ENCODE measurements at places on chromosomes 13 and 19.

- no peak overlapping the region for H3K4me3 ChIP-seq
- no peaks in the 10 kb centered on the region for H3K36me3 ChIP-seq
- H3K27me3 ChIP-seq: no peaks in the 10 kb centered on the region
- no peak for DNase-seq
Measured at GRCh38 chr13:46655377-46656180, 102.6 kb downstream of the LRCH1 start.

- H3K27ac ChIP-seq: no peak overlapping the region
- no peak overlapping the region for H3K4me3 ChIP-seq
- DNase-seq: peak; percentile 29
- no peaks in the 10 kb centered on the region for H3K4me1 ChIP-seq
Measured at GRCh38 chr13:48731957-48732569, 78.3 kb downstream of the CYSLTR2 start.

DNA sequence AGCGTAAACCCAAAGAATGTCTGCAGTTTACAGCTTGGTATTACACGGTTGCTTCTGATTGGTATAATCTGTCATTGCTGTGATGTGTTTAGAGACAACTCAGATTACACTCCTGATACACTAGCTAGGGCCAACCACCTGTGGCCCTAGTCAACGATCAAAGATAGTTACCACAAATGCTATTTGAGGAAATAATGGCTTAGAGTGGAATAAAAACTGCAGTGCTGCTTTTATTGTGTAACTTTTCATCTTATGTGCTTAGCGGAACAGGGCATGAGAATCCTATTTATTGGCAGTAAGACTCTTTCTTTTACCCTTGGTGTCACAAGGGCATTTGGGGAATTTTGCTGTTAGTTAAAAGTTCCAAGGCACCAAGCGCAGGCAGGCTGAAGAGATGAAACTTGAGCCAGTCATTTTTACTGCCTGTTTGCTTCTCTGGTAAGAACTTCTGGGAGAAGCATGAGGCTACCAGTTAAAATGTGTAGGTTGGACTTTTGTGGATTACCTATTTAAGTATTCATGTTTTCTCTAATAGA, 363.3 kb downstream of the KCNRG start:
- no peaks in the 10 kb centered on the region for H3K36me3 ChIP-seq
- DNase-seq: no peak
- H3K4me3 ChIP-seq: no peak overlapping the region
- no peaks in the 10 kb centered on the region for H3K4me1 ChIP-seq

DNA sequence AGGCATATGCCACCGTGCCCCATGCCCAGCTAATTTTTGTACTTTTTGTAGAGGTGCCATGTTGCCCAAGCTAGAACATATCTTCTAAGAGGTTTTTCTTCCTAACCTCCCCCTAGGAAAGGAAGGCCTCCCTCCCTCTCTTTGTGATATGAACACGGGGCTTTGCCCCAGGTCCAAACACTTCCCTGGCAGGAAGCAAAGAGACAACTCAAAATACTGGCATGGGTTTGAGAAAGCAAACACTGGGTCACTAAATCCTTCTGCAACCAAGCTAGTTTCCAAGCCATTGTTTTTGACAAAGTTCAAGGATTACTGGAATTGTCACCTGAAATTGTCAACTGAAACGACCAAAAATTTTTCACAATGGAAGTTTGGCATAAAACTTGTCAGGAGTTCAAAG, 8.8 kb downstream of the CC2D1A start:
- DNase-seq: no peak
- no peak overlapping the region for H3K27ac ChIP-seq
- peaks cover 98% of the 10 kb centered on the region for H3K36me3 ChIP-seq
- no peaks in the 10 kb centered on the region for H3K4me1 ChIP-seq
- no peak overlapping the region for H3K4me3 ChIP-seq
- no peaks in the 10 kb centered on the region for H3K27me3 ChIP-seq

- H3K27me3 ChIP-seq: no peaks in the 10 kb centered on the region
- no peak for DNase-seq
- H3K4me1 ChIP-seq: no peaks in the 10 kb centered on the region
- no peak overlapping the region for H3K4me3 ChIP-seq
- H3K36me3 ChIP-seq: no peaks in the 10 kb centered on the region
- H3K27ac ChIP-seq: no peak overlapping the region
Measured at GRCh38 chr13:66992183-66992582, 238.0 kb downstream of the PCDH9 start.
